ENCODE measurements at places on chromosomes 13 and 19. TPM values are rescaled to one million over a fixed set of nuclear protein-coding genes. Genes with fewer than 3 reads are reported as not detected.

Gene PSG1
- not detected for total RNA-seq

Gene GRK1
- total RNA-seq: not detected

DNA sequence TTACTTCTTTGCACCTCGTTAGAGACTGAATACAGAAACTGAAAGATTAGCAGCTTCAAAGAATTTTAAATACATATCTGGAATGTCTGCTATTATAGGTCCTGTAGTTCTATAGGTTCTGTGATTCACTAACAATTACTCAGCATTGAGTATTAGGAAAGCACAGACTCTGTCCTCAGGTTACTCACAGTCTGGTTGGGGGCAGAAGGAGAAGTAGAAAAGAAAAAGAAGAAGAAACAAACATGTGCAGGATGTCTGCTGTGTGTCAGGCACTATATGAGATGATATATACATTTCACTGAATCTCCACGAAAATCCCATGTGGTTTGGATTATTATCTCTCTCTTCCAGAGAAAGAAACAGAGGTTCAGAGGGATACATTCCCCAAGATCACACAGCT, 40.1 kb downstream of the SERTM1 start:
- H3K36me3 ChIP-seq: no peaks in the 10 kb centered on the region
- no peak for DNase-seq
- H3K27ac ChIP-seq: no peak overlapping the region
- no peak overlapping the region for H3K4me3 ChIP-seq

- DNase-seq: no peak
- H3K36me3 ChIP-seq: no peaks in the 10 kb centered on the region
- H3K27me3 ChIP-seq: no peaks in the 10 kb centered on the region
- no peak overlapping the region for H3K4me3 ChIP-seq
- H3K4me1 ChIP-seq: no peaks in the 10 kb centered on the region
- H3K27ac ChIP-seq: no peak overlapping the region
These were observed 76.8 kb downstream of the FREM2 start for GRCh38 chr13:38763446-38764381.
